Stimulated activated naive B cell treated with anti-CD40 and anti-IgM and Interleukin-4, amounts not matched to agents 10 μg/mL and 1 μg/mL and 100 μg/mL, for 72 hours (primary cell): ENCODE measurements at places on chromosomes 12 and 14.

GRCh38 chr12:65335021-65335714, 56.7 kb downstream of the MSRB3 start:
- no peak for DNase-seq

- DNase-seq = no peak
Measured at GRCh38 chr12:92574911-92575570, 127.7 kb upstream of the PLEKHG7 start.

- DNase-seq = peak; percentile 67
Measured at GRCh38 chr12:26473291-26473690, 277.9 kb downstream of the SSPN start.

DNA sequence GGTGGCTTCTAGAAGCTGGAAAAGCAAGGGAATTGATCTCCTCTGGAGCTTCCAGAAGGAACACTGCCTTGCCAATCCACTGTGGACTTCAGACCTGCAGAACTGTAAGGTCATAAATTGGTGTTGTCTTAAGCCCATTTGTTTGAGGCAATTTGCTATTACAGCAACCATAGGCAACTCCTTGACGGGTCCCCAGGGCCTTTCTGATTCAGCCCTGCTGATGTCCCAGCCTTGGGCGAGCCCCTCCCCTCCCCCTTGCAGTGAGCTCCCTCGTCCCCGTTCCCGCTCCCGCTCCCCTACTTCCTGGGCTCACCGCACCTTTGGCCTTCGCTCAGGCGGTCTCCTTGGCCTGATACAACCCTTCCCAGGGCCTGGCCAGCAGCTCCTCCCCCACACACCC, 18.9 kb upstream of the DIO3 start:
- DNase-seq = no peak

DNA sequence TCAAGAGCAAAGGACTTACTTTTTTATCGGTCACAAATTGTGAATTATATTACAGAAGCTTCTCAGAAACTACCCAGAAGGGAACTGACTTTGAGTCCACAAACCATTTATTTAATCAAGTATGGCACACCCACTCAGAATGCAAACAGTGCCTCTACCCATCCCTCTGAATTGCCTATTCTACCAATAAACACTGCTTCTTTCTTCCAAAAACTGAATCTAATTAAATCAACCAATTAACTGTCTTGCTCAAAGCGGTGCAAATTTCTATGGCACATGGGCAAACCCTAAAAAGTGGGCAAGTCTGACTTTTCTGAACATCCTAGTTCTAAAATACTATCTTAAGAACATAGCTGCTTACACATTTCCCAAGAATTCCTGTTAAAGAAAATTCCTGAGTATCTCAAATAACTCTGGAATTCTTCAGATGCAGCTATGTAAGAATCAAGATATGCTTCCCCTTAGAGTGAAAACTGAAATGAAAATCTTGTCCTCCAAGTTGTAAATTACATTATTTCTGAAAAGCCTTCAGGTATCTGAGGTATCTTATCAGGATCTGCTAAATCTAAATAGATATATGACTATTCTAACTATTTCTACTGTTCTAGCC, 4.3 kb downstream of the SPTLC2 start:
- DNase-seq = no peak

DNA sequence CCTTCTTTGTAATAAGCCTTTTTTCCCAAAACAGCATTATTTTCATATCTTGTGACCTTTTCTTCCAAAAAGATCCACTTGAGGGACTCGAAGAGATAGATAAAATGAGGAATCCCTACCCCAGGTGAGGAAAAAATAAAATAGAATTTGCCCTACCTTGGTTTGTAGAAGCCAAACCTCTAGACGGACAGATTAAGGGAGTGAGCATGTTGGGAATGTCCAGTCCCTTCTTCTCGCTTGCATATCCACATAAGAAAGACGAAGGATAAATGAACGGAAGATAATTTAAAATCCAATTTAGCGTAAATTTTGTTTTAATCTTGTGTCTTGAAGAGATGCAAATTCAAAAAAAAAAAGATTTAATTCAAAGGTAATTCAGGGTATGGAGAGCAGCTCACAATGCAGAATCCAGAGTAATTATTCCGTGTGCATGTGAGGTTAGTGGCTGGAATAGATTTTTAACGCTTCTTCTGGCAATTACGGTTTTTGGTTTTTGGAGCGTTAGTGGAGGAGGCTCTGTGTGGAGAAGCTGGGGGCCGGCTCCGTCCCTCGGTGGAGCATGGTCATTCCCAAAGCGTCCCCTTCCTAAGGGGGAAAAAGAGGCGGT, 1.5 kb downstream of the GRIN2B start:
- no peak for DNase-seq

- no peak for DNase-seq
Measured at GRCh38 chr12:22796941-22797630, 172.1 kb downstream of the ETNK1 start.

DNA sequence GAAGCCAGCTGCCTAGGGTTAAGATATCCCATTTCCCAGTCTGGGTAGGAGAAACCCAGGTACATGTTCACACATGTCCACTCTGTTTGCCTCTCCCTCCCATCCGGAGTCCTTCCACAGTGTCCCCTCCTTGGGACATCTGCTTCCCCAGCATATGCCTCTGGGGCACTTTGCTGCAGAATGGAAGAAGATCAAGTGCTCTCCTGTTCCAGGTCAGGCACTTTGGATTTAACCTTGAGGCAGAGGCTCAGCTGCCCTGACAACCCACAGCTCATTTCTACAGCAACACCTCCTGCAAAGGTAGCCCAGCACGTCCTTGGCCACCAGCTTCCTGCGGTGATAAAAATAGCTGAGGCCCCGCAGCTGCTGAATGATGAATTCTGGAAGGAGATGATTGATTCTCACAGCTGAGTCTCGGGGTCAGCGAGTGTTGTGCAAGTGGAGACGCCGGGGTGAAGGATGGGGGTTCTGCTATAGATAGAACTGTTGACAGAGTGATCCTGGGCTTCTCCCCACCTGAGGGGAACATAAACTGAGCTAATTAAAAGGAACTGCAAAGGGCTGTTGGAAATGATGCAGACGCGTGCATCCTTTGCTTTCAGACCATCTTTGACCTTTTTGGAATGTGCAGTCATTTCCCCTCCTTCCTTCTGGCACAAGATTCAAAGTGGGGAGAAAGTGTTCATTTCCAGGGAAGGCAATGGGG, 145.0 kb downstream of the SLC38A6 start:
- DNase-seq = no peak

GRCh38 chr14:75800792-75801191, 139.7 kb downstream of the TTLL5 start:
- no peak for DNase-seq

DNA sequence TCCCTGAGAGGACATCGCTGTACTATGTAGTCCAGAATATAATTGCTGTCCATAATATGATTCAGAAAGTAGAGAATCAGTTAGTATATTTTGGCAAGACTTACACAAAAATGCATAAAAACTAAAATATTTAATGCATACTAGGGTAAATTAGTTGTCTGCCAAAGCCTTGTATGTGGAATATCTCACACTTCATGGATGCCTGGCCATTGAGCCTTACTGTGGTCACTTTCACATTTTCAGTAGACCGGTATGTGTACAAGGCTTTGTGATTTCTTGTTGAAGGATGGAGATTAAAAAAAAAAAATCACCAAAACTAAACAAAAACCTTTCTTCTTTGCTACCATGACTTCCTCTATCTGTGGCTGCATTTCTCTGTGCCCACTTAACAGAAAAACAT, 197.3 kb upstream of the DDHD1 start:
- DNase-seq = no peak

DNA sequence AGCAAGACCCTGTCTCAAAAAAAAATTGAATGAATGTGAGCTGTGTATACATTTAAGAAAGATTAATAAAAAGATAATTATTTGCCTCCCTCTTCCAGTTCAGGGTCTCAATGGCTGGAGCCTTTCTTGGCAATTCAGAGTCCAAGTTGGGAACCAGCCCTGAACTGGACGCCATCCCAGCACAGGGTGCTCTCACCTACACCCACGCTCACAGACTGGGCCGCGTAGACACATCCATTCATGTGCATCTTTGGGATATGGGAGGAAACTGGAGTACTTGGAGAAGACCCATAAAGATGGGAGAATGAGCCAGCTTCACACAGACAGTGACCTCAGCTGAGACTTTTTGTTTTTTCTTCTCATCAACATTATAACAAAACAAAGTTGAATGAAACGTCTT, 6.5 kb downstream of the MAPK1IP1L start:
- DNase-seq = no peak

- DNase-seq = no peak
Measured at GRCh38 chr12:20269337-20270067, 98.8 kb upstream of the PDE3A start.

DNA sequence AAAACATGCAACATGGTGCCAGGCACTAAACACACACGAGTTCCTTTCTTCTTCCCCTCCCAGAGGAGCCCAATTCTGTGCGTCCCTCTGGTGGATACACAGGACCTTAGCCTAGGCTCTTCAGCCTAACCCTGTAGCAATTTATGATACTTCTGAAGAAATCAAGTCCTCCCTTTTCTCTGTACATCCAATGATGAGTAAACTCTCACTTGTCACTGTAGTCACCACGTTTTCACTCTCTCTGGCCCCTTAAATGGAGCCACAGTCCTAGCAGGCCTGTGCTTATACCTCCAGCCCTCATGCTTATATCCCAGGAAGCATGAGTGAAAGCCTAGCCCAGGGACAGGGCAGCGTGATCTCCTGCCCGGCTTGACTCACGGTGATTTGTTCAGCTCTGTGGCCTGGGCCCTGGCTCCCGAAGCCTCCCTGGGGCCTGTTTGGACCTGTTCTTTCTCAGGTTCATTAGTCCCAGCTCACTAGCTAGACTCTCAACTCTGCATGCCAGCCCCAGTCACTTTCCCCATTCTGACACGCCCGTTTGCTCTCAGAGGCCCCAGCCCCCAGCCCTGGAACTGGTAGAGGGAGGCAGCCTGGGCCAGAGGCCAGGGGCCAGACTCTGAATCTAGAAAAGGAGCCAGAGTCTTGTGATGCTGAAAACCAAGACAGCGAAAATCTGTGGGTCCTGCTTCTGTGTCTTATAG, 24.1 kb upstream of the PLEKHG3 start:
- no peak for DNase-seq

DNA sequence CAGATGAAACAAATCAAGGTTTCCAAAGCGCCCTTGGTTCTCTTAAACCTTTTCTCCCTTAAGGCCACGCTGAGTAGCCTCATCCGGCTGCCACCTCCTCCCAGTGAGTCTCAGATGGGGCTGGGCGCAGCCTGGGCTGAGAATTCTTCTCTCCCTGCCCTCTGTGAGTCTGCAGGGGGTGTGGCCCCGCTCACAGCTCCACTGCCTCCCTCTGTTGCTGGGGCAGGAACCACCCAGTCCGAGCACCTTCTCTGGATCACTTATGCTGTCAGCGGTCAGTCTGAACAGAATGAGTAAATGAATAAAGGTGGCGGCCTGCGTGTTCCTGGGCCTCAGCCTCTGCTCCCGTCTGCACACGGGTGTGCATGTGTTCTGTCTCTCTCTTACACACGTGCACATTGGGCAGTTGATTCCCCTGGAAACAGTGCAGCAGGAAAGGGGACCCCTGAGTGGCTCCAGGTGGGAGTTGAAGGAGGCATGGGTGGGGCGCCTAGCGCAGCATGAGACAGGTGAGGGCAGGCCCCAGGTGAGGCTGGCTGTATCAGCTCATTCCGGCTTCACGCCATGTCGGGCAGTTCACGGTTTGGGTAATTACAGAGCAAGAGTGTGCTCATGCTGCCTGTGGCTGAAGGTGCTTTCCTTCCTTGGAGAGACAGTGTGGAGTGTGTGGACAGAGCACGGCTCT, 4.3 kb downstream of the PAPLN start:
- DNase-seq = no peak

DNA sequence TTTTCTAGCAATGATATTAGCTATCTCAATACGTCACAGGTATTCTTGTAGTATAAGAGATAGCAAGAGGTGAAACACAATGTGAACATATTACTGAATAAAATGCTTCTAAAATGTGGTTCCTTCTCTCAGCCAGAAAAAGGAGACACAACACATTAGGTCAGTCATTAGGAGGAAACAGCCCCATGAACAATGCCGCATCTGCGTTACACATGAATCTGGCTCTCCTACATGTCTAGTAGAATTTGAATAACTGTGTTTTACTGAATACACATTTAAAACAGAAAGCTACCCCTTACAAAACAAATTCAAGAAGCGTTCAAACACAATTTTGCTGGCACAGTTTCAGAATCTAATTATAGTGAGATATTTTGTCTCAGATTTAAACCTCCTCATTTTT, 51.6 kb downstream of the EFCAB11 start:
- no peak for DNase-seq

GRCh38 chr12:112125250-112125999, at the start of gene TRAFD1:
Gene TRAFD1, plus strand, starts transcription at chr12:112125560. Its CDS starts 4,963 bp downstream, at chr12:112130523.
- DNase-seq = peak; percentile 98

DNA sequence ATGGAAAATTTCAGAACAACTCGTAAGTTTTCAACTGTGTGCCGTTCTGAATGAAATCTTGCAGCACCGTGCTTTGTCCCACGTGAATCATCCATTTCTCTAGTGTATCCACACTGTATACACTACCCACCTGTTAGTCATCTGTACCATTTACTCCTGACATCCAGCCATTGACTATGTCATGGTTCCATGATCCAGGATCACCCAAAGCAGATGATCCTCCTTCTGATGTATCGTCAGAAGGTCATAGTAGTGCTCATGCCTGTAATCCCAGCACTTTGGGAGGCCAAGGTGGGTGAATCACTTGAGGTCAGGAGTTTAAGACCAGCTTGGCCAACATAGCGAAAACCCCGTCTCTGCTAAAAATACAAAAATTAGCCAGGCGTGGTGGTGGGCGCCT, 122.9 kb downstream of the PPHLN1 start:
- no peak for DNase-seq

GRCh38 chr12:101806265-101806664, 24.5 kb downstream of the GNPTAB start:
- DNase-seq = no peak

DNA sequence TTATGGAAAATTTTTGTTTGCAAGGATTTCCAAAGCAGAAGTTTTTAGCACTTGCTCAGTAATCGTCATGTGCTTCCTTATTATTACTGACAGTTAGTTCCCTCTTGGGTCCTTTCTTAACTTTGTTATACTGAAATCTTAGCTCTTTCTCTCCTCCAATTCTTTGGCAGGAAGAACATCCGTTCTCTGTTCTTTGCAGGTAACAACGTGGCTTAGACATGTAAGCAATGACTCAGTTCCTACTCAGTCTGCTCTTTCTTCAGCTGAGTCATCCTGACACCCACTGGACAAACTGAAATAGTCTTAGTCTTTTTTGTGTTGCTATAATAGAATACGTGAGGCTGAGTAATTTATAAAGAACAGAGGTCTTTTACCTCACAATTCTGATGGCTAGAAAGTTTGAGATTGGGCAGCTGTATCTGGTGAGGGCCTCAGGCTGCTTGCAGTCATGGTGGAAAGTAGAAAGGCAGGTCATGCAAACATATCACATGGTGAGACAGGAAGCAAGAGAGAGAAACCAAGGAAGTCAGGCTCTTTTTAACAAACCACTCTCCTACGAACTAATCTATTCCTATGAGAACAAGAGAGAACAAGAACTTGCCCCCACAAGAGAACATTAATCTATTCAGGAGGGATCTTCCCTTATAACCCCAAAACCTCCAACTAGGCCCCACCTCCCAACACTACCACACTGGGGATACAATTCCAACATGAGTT, 49.2 kb downstream of the TESPA1 start:
- peak; percentile 21 for DNase-seq
